ENCODE measurements at places on chromosomes 2 and 18.

GRCh38 chr2:207163053-207163755 lies 2.5 kb downstream of the KLF7 start:
- DNase-seq, result no peak

DNA sequence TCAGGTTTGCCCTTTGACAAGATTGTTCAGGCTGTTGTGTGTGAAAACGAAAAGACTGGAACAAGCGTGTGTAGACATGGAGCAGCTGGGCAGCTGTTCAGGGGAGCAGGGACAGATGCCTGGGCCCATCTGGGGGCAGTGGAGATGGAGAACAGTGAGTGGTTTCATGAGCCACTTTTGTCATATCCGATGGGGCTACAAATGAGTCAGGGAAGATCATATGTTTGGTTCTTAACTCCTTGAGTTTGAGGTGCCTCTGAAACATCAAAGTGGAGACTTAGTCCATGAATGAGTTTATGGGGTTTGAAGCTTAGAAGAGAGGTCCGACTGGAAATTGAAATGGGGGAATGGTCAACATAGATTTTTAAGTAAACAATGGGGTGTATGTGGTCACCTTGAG lies 9.3 kb upstream of the PLB1 start:
- DNase-seq, result no peak

DNA sequence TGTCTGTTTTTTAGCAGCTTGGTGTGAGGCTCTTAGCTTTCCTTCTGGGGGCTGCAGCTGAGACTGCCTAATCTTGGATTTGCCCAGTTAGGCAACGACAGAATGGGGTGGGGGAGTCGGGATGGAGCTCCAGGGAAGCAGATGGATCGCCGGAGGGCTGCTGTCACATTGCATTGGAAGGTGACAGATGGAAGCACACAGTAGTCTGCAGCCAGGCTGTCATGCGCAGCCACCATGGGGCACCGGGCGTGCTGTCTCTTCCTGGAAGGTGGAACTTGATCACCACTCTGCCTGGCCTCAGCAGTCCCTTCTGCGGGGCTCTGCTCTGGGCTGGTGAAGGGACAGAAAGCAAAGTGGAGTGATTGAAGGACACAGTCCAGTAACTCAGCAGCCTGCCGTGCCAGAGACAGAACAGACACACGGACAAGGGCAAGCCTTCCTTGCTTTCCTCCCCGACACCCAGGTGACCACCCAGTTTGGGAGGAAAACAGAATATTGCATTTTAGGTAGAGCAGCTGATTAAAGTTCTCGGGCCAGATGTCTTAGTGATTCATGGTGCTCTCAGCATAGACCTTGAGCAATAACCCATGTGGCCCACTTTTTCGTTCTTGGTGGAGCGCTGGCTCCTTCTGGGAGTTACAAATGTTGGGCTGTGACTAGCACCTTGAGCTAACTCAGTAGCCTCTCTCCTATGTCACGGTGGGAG lies 40.9 kb downstream of the RNF144A start:
- no peak for DNase-seq

- DNase-seq, result no peak
These were observed 71.3 kb downstream of the FASTKD2 start for GRCh38 chr2:206836722-206837121.

- no peak for DNase-seq
These were observed 16.8 kb upstream of the MBOAT2 start for GRCh38 chr2:9020267-9020666.

GRCh38 chr2:23793476-23793875 lies 133.4 kb downstream of the ATAD2B start:
- DNase-seq, result no peak

GRCh38 chr2:18934886-18935285 lies 345.5 kb upstream of the NT5C1B start:
- DNase-seq, result no peak

GRCh38 chr2:43210467-43211303 lies 15.7 kb downstream of the ZFP36L2 start:
- DNase-seq, result no peak

GRCh38 chr18:25648716-25649260 lies 296.8 kb upstream of the ZNF521 start:
- DNase-seq, result no peak

- DNase-seq, result no peak
These were observed 4.3 kb downstream of the AAK1 start for GRCh38 chr2:69639266-69639665.

GRCh38 chr2:159455330-159455918 lies 160.9 kb downstream of the BAZ2B start:
- DNase-seq, result no peak

DNA sequence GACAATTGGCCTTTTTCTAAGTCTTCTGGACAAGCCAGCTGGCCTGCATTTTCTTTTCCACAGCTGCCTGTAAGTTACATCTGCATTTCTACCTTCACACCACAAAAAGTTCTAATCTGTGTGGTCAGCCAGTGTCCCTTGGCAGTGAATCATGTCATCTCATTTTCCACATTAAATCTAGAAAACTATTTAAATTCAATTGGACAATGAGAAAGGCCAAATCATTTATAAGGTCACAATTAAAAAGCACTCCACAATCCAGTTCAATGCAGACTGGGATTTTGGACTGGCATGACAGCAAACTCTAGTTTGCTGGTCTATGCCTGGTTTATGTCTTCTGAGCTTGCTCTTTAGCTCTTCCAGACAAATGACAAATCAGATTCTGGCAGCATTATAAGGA lies 494.2 kb upstream of the SPHKAP start:
- no peak for DNase-seq

- no peak for DNase-seq
These were observed 44.4 kb upstream of the MBP start for GRCh38 chr18:77177009-77177408.

DNA sequence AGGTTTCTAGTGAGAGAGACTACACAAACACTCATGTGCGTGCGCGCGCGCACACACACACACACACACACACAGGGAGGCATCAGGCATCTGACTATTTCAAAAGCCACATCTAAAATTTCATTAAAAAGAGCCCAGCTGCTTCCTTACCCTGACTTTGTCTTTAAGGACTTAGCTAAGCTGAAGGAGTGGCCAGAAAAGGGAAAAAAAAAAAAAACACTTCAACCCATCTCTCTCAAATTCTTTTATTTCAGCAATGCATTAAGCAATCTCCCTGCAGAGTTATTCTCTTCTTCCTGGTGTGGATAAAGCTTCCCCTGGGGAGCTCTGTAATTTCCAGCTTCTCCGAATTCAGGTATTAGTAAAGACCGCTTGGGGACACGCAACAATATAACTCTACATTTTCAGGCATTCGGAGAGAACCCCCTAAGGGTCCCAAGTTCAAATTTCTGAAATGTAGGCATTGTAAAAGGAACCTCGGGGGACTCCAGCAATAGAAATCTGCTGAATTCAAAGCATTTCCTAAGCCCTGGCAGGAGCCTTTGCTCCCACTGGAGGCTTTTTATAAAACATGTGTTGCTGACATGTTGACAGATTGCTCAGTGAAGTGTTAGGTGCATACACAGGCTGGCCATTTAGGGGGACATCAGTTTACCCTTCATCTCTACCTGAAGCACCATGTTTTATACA lies 67.0 kb downstream of the ZNF521 start:
- no peak for DNase-seq

DNA sequence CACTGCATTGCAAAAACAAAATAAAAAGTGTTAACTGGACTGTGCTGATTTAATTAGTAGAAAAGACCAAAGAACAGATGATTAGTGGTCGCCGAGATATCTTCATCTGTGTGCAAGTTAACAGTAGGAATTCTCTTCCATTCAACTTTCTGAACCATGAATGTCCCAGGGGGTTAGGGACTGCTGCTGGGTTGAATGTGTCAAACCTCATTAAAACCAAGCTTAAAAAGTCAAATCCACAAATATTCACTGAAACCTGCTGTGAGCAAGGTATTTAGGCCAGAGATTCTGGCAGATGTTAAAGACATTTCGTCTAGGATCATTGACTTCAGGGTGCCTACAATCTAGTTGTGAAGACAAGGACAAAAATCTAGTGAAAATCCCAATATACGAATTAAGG lies 58.7 kb downstream of the STPG4 start:
- no peak for DNase-seq

GRCh38 chr2:196206804-196207203 lies 35.4 kb upstream of the STK17B start:
- no peak for DNase-seq

DNA sequence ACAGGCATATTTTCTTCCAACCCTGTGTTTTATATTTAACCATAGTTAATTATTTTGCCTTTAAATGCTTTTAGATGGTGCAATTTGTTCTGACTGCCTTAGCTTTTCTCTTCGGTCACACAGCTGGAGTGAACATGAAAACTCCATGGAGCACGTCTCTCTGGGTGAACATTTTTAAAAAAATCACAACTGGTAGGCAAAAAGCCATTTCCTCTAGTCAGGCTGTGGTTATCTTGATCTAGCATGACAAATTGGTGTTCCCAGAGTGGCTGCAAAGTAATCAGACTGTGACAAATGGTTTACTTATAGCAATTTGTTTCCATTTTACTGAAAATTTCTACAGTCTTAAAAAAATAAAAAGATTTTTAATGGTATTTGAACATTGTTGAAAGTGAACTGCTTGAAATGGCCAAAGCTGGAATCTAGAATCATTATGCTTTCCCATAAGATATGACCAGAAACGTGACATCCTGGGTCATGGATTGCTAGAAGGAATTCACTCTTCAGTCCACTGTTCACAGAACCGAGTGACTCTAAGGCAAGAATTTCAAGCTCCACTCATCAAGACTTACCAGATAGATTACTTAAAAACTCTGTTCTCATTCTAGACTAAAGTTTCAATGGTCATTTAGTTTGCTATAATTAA lies 703.6 kb downstream of the CPS1 start:
- no peak for DNase-seq

DNA sequence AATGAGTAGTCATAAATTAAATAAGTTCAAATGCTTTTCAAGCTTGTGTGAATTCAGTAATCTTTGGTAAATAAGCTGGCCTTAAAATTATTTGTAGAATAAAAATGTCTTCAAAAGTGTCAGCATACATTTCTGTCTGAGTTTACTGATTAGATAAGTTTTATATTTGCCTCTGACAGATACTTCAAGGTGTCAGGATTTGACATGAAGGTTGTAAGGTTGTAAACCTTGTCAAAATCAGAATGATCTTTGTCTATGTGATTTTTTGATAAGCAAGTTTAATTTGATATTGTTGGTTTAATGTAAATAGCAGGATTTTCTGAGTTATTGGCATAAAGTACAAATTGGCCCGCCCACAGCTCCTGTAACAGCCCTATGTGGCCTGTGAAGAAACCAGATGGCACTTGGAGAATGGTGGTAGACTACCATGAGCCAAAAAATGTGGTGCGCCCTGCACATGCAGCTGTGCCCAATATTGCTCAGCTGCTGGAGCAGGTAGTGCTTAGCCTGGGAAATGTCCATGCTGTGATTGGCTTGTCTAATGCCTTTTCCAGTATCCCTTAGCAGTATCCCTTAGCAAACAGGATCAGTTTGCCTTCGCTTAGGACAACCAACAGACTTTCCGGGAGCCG lies 188.0 kb upstream of the SPHKAP start:
- DNase-seq, result no peak

DNA sequence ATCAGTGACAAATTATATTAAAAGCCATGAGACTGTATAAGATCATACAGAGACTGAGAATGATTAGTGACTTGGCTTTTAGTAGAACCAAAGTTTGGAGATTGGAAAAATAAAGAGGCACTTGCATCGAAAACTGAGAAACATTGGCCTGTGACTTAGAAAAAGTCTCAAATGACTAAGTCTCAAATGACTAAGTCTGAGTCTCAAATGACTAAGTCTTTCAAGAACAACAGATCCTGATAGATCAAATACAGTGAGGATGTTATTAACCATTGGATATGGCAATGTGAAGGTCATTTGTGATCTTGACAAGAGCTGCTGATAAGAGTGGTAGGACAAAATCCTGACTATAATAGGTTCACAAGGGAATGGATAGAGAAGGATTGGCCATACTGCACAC lies 135.5 kb upstream of the FANCL start:
- no peak for DNase-seq

- no peak for DNase-seq
These were observed 127.0 kb upstream of the CCDC195 start for GRCh38 chr2:224843141-224843540.

- DNase-seq, result no peak
These were observed 207.3 kb upstream of the RAB6C start for GRCh38 chr2:129772190-129772579.

- no peak for DNase-seq
These were observed 122.2 kb downstream of the SLC8A1 start for GRCh38 chr2:40329739-40330030.

DNA sequence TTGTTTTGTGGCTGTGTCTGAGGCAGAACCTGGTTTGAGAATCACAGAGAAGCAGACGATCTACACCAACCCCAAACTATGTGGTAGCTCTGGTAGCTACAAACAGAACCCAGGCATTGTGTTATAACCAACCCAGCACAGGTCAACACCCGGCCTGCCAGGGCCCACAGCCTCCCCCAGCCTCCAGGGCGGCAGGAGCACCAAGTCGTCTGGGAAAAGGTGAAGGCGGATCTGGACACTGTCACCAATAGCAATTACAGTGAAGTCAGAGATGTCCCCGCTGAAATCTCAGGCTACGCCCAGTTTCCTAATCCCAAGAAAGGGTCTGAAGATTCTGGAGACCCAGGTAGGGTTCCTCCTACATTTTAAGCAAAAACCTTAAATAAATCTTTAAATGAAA lies 3.6 kb downstream of the HJURP start:
- DNase-seq, result no peak

DNA sequence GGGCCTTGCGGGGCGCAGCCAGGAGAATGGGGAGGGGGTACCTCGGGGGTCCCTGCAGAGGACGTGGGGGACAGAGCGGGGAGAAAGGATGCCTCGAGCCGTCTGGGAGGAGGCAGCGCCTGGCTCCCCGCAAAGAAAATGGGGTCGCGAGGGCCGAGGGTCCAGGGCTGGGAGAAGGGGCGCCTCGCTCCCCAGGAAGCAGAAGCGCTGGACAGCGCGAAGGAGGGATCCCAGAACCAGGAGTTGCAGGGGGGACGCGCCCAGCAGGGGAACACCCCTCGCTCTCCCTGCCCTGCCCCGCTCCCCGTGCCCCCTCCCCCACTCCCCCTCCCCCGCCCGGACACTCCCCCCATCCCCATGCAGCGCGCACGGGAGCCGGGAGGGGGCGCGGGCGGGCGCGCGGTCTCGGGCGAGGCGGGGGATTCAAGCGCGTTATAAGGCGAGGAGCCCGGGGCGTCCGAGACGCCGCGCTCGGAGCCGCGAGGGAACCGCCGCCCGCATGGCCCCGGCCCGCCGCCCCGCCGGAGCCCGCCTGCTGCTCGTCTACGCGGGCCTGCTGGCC lies at the start of gene ERFE:
TSS of gene ERFE (plus strand) at position 462 of the 562 bp plus-strand sequence. CDS start at position 500, 38 bp downstream.
- no peak for DNase-seq

DNA sequence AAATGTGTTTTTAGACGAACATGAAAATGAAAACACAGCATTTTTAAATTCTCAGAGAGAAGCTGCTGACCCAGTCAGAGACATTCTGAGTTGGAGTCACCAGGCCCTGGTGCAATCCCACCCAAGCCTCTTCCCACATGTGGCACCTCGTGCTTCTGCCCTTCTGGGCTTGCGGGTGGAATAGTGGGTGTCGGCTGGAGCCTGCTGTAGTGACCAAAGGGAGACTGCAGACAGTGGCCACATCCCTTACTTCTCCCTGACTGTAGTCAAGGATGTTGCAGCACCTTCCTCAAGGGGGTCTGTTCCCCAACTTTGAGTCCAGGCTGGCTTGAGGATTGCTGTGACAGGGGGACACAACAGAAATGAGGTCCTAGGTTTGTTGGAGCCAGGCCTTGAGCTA lies 104.4 kb upstream of the GLI2 start:
- no peak for DNase-seq

GRCh38 chr2:217928324-217929181 lies 74.2 kb downstream of the TNS1 start:
- DNase-seq, result no peak
